ENCODE measurements at places on chromosomes 5 and 9.

DNA sequence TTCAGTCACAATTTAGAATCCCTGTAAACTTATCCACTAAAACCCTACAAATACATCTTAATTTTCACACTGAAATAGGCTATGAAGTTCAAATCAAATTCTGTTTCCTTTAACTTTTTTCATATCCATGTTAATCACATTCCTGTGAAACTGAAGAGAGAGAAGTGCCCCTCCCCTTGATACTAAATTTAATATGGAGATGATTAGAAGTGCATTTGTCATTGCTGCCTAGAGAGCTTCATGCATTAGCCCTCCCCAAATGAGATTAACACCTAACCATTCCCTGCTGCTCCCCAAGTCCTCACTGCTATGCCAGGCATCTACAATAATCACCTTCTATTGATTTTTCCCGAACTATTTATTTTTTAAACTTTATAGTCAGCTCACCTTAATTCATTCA, 85.1 kb upstream of the SPOCK1 start:
- no peak for DNase-seq

GRCh38 chr9:112719696-112720095, 1.8 kb upstream of the INIP start:
- DNase-seq = no peak

DNA sequence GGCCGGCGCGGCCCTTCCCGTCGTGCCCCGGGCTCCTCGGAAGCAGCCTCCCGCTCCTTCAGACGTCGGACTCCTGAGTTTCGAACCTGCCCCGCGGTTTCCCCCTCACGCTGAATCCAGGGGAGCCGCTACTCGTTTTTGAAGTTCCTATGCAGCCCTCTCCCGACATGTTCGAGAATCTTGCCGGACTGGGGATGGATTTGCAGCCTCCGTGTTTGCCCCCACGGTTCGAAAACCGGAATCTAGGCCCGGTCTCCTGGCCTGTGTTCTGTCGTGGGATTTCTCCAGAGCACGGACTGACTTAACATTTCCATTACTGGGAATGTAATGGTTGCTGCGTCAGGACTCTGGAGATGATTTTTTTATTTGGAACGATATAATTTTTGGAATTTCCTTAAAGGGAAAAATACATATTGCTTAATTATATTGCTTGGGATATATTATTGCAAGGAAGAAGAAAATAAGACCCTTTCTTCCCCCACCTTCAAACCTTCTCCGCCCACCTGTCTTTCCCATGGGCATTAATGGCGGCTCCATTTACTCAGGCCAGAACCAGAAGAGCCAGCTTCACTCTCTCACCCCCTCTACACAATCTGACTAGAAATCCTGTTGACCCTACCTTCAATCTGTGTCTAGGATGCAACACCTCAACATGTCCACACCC, 8.5 kb upstream of the MGAT1 start:
- no peak for DNase-seq

DNA sequence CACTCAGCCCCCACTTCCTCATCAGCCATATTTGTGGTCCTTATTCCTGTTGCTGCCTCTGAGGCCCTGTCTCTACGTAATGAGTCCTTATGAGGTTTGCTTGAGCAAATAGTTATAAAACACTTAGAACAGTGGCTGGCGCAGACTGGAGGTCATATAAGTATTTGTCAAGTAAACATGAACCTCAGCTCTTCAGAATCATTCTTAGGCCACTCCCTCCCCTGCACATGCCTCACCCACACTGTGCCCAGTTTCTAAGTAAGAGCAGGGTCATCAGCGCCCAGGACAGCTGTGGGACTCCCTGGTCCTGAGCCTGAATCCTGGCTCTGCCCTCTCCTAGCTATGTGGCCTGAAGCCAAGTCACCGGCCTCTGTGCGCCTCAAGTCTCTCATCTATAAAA, 4.0 kb downstream of the ST6GALNAC4 start:
- no peak for DNase-seq

- no peak for DNase-seq
These were observed 33.9 kb downstream of the EPB41L4B start for GRCh38 chr9:109286981-109287380.

- DNase-seq = no peak
These were observed 359.5 kb downstream of the PTPRD start for GRCh38 chr9:10253341-10253740.

- no peak for DNase-seq
These were observed 550.7 kb upstream of the DAP start for GRCh38 chr5:11311731-11312130.

DNA sequence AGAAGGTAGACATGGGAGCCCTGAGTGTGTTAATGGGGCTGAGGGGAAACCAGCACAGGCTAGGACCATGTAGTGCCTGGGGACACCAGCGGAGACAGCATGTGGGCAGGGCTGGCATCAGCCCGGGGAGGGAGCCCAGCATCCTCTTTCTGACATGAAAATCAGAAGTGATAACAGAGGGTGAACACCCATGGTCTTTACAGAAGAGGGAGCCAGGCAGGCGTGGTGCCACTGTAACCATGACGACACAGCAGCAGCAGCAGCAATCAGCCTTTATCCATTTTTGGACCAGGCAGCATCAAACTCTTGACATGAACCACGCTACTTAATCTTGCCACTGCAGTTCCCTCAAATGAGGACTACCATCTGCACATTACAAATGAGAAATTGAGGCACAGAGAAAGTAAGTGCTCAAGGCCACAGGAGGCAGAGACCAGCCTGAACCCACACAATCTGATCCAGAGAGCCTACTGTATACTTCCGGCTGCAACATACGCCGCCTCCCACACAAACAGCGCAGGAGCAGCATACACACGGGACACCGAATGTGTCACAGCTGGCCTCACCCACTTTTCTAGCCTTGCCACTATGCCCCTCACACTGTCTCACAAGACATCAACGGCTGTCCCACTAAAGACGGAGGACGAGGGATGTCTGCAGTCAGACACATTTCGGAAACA, 23.8 kb downstream of the CAMSAP1 start:
- DNase-seq = no peak

- DNase-seq = no peak
These were observed 178.8 kb upstream of the KIF2A start for GRCh38 chr5:62127098-62127736.

- no peak for DNase-seq
These were observed 352.5 kb upstream of the NUDT12 start for GRCh38 chr5:103915081-103915480.

GRCh38 chr5:104612005-104612404, 1049.4 kb upstream of the NUDT12 start:
- no peak for DNase-seq

- no peak for DNase-seq
These were observed 33.9 kb downstream of the UNC5A start for GRCh38 chr5:176844281-176844680.

- no peak for DNase-seq
These were observed 70.3 kb downstream of the RIGI start for GRCh38 chr9:32455738-32456137.

DNA sequence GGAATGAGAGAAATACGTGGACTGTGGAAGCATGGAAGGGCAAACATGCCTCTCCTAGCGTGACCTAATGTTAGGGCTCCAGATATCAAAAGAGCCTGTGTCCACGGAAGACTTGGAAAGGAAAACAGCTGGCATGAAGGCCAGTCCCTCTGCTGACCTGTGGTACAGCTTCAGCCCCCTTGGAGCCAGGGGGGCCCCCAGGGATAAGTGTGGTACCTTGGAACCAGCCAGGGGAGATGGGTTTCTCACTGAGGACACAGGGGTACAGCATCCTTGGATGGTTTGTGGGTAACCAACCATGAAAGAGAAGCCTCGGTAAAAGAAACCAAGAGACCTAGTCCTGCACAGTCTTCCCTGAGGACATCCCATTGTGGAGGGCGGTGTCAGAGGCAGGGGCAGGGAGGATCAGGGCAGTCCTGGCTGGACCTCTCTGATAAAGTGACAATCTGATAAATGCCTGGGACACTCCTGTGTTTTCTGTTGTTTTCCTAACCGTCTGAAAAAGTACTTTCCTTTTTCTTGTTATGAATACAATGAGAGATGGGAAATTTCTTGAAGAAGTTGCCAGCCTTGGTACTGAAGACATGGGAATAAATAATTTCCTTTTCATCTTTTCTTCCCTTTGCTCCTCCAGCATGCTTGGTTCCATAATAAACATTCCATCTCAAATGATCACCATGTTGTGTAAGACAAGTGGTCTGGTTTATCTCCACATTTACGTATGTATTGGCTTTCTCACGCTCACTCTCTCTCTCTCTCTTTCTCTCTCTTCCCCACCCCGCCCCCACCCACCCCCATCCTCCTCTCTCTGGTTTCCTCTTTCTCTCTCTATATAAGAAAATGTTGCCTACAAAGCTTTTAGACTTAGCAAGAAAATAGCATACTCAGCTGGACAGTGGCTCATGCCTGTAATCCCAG, 102.1 kb downstream of the SUSD1 start:
- DNase-seq = no peak

DNA sequence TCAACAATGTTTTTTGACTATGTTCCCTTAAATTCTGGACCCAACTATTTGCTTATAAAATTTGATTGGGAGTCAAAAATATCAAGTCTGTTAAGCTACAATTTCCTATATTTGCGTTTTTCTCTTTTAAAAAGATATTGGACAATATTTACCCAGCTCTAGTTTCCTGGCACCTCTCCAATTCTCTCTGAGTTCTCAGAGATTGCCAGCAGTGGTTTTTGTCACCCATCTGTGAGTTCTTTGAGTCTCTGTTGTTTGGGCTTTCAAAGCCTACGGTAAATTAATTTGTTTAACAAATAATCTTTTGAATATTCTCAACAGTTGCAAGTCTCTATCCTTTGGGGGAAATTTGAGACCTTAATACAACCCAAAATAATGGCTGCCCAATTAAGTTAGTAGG, 174.2 kb upstream of the PUM3 start:
- DNase-seq = no peak

DNA sequence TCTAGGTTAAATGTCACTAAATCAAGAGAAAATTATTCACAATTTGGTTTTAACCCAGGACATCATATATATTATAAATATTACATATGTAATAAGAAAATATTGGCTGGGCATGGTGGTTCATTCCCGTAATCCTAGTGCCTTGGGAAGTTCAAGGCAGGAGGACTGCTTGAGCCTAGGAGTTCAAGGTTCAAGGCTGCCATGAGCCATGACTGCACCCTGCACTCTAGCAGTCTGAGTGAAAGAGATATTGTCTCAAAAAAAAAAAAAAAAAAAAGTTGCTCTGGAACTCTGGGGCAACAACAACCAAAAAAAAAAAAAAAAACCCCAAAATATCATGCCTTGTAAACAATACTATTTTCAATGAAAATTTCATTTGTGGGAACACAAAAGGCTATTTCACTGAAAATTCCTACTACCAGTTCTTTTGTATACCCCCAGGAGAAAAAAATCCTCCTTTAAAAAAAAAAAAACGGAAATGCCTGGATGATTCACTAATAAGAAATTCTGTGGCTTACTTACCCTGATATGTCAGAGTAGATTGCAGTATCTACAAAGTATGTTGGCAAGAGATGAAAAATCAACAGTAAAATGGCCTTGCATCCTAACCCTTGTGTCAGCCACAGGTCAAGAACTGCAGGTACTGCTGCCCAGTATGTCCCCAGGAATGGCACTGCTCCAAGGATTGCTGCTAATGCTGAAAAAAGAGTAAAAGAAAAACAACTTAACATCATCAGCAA, 22.6 kb upstream of the CTNNAL1 start:
- DNase-seq = no peak

- DNase-seq = no peak
These were observed 920 bp downstream of the LPCAT1 start for GRCh38 chr5:1522601-1523479.

- no peak for DNase-seq
These were observed 172.6 kb downstream of the RAPGEF6 start for GRCh38 chr5:131462454-131462853.

DNA sequence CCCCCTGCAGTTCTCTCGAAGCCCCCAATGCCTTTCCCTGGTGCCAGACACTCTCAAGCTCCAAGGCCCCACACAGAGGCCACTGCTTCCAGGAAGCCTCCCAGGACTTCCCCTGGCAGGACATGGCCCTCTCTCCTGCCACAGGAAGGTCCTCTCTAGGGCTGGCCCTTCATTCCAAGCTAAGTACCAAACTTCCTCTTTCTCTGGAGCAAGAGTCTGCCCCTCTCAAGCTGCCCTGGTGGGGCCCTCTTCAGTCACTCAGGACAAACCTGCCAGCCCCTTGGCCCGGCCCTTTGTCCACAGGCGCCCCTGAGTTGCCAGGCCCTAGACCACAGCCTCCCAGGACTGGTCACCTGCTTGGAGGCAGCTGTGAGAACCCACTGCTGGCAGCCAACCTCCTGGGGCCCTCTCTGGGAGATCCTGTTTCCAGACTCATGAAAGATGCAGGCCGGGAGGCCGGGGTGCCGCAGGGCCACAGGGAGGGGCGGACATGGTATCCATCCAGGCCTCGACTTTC, 6.6 kb downstream of the NINJ1 start:
- DNase-seq = no peak

GRCh38 chr9:125260561-125260960, 1.1 kb upstream of the GAPVD1 start:
- DNase-seq = no peak

- DNase-seq = no peak
These were observed 104.6 kb downstream of the MSX2 start for GRCh38 chr5:174828804-174829510.

GRCh38 chr9:92180002-92180400, 64.8 kb upstream of the SPTLC1 start:
- DNase-seq = no peak

GRCh38 chr5:174971210-174971609, 246.8 kb downstream of the MSX2 start:
- DNase-seq = no peak

DNA sequence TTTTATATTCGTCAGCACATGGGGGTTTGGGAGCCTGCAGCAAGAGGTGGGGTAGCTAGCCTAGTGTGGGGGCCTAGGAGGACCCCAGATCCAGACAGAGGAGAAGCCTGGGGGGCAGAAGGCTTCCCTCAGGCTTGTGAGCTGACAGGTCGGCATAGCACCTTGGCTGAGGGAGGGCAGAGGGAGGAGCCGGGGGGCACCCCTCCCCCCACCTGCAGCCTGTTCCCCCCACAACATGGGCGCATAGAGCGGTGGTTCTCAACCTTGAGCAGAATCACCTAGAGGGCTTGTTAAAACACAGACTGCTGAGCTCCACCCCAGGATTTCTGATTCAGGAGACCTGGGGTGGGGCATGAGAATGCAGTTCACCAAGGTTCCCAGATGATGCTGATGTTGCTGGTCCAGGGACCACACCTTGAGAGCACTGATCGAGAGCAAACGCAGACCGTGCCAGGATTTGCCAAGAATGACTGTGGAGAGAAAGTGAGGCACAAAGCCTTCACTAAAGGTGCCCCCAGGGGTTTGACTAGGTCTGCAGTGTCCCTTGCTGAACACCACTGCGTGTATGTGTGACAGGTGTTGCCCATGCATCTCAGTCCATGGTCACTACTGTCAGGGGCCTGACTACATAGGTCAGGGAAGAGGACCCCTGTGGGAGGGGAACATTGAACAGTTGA, 163.3 kb downstream of the MACROH2A1 start:
- DNase-seq = no peak

Data from effector memory CD4-positive, alpha-beta T cell (primary cell).